AG04449 (cell line): ENCODE measurements at places on chromosomes 12 and 14.

GRCh38 chr12:4027412-4027811 is 154.2 kb upstream of the PARP11 start:
- no peak for DNase-seq

DNA sequence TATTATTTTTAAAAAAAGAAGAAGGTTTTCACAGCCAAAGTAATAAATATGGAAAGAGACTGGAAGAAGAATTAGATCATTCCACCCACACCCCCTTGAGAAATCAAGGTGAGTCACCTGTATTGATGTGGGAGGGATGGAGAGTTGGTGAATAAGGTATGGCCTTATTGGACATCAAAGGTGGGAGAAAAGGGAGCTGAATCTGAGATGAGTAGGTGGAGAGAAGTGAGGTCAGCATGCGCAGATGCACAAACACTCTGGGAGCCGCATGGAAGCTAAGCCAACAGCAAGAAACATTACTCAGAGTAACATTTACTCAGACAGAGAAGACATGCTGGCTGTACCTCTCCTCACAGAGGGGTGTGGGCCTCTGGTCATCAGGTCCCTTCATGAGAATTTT is 113.1 kb upstream of the FOXG1 start:
- no peak for DNase-seq

GRCh38 chr14:56422703-56423213 is 156.8 kb upstream of the TMEM260 start:
- peak; percentile 31 for DNase-seq

DNA sequence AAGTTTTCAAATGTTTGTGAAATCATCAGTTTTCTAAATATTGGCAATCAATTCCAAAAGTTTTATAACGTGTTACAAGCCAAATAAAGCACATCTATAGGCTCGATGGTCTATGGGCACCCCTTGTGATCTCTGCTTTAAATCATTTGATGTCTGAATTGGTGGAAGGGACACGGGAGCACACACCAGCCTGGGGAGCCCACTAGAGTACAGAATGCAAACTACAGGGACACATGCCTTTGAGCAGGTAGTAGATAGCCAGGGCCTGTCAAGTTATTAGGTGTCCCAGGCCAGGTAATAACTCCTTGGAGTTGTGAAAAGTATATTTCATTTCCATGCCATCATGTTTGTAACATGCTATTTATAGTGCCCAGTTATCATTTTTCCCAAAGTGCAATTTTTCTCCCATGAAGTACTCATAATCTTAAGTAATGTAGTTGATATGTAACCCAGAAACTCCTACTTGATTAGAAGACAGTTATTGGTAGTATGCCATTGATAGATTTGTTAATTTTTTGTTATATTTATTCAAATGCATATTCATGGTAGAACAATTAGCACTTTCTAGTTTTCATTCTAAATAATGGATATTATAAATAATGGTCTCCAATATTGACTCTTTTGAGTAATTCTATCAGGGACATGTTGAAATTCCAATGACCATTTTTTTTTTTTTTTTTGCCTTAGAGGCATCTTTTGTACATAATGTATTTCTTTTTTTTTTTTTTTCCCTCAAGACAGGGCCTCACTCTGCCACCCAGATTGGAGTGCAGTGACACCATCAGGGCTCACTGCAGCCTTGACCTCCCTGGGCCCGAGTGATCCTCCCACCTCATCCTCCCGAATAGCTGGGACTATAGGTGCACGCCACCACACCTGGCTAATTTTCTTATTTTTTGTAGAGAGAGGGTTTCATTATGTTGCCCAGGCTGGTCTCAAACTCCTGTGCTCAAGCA is 96.9 kb upstream of the FGD4 start:
- no peak for DNase-seq

DNA sequence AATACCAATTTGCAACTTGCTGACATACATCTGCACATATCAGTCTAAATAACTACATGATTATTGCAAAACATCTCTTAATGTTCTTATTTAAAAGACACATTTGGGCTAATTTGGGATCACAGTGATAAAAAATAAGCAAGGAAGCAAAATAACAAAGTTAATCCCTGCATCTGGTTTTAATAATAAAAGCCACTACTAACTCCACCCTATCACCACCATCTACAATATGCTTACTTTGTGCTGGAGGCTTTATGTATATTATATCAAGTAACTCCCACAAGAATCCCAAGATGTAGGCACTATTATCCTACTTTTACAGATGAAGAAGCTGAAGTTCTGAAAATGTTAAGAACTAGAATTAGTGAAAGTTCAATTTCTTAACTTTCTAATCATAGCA is 45.7 kb downstream of the TAOK3 start:
- DNase-seq = no peak

DNA sequence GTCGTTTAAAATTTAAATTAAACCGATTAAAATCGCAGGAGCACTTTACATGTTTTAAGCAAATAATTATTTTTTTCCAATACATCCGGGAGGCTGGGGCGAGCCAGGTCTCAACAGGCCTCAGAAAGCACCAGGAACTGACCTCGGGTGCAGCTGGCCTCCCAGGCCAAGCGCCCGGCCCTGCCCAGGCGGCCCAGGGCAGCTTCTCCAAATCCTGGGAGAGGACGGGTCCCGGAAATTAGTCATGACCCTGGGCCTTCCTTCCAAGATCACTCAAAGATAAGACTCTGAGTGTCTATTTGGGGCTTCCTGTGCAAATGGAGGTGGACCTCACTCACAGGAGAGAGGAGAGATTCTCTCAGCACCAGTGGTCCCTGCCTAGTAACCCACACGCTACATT is 177.1 kb downstream of the BCL11B start:
- no peak for DNase-seq

DNA sequence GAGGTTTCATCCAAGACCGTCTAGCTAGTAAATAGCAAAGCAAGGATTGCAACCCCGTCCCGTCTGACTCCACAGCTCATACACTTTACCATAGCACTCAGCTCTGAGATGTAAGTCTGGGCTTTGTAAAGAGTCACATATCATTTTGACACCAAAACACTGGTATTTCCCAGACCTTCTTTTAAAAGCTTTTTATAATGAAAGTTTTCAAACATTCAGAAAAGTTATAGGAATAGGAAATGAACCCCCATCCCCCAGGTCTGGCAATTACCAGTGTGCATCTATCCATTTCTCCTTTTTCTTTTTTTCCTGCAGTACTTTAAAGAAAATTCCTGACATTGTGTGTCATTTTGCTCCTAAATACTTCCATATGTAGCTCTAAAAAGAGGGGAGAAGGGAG is 183.6 kb upstream of the CCND2 start:
- no peak for DNase-seq

DNA sequence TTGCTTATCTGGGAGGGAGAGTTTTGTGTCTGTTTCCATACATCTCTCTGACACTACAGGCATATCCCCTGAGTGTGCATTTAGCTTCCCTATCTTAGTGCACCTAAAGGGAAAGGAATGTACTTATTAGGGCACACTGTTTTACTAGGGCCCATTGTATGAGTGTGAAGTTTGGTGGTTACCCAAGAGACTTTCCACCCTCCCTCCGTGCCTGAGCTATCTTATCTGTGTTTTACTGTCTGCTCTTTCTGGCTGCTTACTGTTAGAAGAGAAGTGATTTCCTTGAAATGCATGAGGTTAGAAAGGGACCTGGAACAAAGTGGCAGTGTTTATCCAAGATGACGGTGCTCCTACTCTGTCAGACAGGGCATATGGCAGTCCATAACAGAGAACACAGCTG is 8.5 kb upstream of the SVOP start:
- no peak for DNase-seq

DNA sequence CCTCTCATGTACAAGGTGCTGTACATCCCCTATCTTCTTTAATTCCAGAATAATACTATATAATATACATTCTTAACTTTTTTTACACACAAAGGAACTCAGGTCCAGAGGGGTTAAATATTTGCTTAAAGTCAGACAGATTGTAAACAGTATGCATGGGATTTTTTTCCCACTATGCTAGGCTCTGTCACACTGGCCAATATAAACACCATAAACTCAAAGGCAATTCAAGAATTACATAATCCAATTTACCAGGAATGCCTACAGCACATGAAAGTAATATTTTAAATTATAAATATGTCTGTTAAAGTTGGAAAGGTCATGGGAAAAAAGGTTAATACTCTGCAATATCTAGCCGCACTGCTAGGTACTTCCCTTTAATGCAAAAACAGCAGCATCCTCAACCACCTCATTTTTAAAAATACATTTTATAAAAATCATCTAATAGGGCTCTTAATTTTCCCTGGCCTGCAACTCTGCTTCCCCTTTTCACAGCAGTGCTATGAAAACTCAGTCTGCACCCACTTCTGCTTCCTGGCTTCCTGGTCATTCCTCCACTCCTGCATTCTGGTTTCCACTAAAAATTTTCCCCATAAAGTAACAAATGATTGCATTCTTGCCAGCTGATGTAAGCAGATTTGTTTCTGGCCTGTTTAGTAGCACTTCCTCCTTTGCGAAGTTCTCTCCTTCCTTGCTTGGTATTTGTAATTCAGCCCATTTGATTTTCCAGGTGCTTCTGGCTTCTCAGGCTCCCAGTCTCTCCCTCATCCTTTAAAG is 128.1 kb downstream of the ITPR2 start:
- DNase-seq = no peak

- DNase-seq = no peak
Measured at GRCh38 chr14:70906793-70907175, 475 bp upstream of the PCNX1 start.

DNA sequence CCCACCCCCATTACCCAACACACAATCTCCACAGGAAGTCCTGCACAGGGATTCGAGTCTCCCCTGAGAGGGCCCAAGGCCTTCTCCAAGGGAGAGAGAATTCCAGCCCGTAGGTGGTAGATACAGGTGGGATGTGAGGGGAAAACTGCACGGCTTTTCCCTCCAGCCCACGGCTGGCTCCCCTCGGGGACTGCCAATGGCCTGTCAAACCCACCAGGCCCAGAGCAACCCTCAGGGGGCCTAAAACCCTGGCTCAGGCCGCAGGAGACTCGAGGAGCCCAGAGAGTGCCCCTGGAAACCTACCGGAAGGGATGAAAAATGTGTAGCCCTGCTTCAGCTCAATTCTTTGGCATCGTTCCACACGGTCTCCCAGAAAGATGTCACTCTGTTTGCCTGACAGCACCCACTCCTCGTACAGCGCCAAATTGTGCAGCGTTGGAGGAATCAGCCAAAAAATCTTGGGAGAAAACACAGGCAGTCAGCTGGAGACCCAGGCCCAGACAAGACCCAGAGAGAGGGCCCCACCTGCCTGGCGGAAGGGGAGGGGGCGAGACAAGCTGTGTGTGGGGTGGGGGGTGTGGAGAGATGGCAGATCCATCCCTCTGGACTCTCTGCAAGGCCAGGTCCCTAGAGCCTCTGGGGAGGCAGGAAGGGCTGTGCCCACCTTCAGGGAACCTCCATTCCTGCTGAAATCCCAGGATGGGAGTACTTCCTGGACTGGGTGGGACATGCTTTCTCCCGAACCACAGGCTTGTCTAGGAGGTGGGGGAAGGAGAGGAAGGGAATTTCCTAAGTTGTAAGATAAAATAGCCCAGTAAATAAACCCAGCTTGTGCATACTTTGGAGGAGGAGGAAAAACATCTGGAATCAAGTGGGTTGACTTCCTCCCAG is 48.1 kb downstream of the KDM2B start:
- DNase-seq = no peak

DNA sequence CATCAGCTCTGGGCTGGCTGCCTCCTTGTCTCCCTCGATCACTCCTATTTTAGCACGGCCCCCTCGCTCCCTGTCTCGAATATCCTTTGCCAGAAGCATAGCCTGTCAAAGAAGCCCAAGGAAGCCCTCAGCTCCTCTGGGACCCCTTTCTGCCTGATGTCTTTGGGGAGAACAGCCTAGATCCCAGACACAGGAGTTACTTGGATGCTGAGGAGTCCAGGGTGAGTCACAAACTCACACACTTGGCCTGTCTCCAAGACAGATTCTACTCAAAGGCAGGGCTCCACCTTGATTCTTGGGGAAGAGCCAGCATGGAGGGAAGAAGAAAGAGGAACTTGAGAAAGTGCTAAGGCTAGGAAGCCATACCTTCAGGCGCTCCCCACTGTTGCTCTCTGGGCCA is 8.1 kb downstream of the AVIL start:
- DNase-seq = no peak

- no peak for DNase-seq
Measured at GRCh38 chr14:104891121-104891551, 26.1 kb downstream of the CEP170B start.

DNA sequence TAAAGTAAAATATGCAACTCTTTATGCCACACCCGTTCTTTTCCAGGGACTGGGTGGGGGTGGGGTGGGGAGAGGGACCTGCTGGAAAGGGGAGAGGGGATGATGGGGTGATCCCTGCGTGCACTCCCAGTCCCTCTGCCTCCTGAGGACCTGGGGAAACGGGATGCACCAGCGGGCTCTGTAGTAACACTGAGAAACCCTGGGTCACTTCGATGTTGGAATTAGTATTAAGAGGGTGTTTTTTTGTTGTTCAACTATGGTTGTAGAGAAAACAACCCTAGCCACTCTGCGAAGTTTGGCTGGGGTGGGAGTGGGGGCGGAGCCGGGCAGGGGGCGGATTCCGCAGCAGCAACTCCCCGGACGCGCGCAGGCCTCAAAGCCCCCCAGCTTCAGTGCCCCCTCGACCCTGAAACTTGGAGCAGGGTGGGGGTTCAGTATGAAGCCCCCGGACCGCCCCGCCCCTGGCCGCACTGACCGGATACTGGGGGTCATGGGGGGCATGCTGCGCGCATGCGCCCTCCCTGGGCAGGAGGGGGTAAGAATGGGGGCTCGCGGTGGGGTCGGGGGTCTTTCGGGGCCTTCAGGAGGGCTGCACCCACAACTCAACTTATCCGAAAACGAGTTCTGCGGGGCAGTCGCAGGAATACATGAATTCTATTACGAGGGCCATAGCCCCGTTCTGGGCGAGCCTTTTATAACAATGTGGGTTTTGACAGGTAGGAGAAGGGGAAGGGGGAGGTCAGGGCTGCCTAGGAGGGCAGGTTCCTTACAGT is 1.3 kb upstream of the ARHGEF25 start:
- no peak for DNase-seq

- DNase-seq = no peak
Measured at GRCh38 chr14:81849714-81850113, 316.1 kb upstream of the SEL1L start.

GRCh38 chr14:81529391-81529790 is 4.3 kb downstream of the SEL1L start:
- DNase-seq = peak; percentile 21

- no peak for DNase-seq
Measured at GRCh38 chr14:59224341-59224740, 35.9 kb downstream of the DAAM1 start.

DNA sequence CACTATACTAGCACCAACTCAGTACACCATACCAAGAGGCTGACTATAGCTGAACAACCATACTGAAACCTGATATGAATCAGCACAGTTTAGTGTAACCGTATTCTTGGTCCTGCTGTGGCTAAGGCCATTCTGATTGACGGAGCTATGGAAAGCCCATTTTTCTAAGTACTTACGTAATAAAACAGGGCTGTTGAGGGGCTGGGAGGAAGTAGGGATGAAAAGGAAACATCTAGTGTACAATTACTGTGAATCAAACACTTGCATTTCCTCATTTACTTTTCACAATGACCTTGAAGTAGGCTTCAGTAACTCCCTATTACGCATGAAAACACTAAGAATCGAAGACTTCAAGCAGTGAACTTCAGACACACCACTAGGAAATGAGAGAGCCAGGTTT is 198.2 kb downstream of the BTG1 start:
- DNase-seq = no peak
